ENCODE measurements at places on chromosomes 1 and 21. TPM values are rescaled to one million over a fixed set of nuclear protein-coding genes. Genes with fewer than 3 reads are reported as not detected.

GRCh38 chr1:109931189-109931731 is 20.6 kb downstream of the CSF1 start:
- H3K4me3 ChIP-seq = peak overlapping the region; percentile 13
- no peaks in the 10 kb centered on the region for H3K27me3 ChIP-seq
- H3K4me1 ChIP-seq = no peaks in the 10 kb centered on the region
- peaks cover 12% of the 10 kb centered on the region for H3K36me3 ChIP-seq
- DNase-seq = peak; percentile 95

- no peak overlapping the region for H3K27ac ChIP-seq
- no peak for DNase-seq
- H3K36me3 ChIP-seq = no peaks in the 10 kb centered on the region
- no peaks in the 10 kb centered on the region for H3K27me3 ChIP-seq
- H3K4me3 ChIP-seq = no peak overlapping the region
Observed at GRCh38 chr1:212641956-212642355, 33.4 kb downstream of the ATF3 start.

PALMD gene
- total RNA-seq = not detected

ATAD3C gene
- total RNA-seq = 7.5 TPM

DNA sequence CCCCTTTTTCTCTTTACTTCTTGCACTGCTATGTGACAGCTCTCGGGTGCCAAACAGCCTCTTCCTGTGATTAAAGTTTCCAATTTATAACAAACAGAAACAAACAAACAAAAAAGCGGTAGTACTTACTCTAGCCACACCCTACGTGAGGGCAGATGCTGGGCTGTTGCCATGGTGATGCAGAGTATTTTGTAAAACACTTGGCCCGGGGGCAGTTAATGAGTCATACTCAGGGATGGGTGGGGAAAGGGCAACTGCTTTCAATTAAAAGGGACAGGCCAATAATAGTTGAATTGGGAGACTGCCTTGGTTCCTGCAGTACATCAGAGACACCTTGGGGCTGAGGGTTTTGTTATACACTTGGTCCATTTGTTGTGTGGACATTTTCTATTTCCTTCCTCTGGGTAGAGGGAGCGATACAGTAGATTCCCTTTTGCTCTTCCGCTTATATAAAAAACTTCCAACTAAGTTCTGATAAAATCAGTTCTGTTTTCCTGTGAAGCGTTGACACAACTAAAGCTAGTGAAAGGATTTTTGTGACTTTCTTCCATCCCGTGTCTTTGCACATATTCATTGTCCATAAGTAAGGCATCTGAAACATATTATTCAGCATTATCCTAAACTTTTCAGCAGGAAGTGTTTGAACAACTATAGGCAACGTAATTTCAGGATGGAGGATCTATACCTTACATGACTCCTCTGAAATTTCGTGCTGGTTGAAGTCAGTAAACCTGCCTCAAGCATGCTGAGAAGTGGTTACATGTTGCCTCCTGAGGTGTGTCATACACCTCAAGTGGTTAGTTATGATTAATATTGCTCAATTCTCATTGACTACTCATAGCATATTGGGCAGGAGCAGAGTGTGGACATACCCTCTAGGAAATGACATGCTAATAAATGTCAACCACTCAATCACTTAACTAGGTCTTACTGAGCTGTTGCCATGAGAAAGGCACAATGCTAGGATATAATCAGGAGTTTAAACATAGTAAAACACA is 36.7 kb upstream of the THEM4 start:
- no peaks in the 10 kb centered on the region for H3K36me3 ChIP-seq
- DNase-seq = peak; percentile 87
- H3K27me3 ChIP-seq = no peaks in the 10 kb centered on the region
- no peak overlapping the region for H3K27ac ChIP-seq
- no peaks in the 10 kb centered on the region for H3K4me1 ChIP-seq

- H3K36me3 ChIP-seq = no peaks in the 10 kb centered on the region
- H3K4me1 ChIP-seq = peaks cover 5% of the 10 kb centered on the region
- peak; percentile 95 for DNase-seq
- H3K27ac ChIP-seq = no peak within 1 kb of the TSS
- peaks cover 8% of the 10 kb centered on the region for H3K27me3 ChIP-seq
Observed at GRCh38 chr1:201946224-201946908, at the start of gene LMOD1. TSS of gene LMOD1 (minus strand) at chr1:201946548. CDS start at chr1:201946340, 208 bp downstream.

GRCh38 chr1:17177651-17178050 is 27.3 kb upstream of the PADI1 start:
- DNase-seq = no peak
- H3K4me1 ChIP-seq = no peaks in the 10 kb centered on the region
- H3K27me3 ChIP-seq = no peaks in the 10 kb centered on the region
- H3K4me3 ChIP-seq = no peak overlapping the region

TPTE gene
- not detected for total RNA-seq

DNA sequence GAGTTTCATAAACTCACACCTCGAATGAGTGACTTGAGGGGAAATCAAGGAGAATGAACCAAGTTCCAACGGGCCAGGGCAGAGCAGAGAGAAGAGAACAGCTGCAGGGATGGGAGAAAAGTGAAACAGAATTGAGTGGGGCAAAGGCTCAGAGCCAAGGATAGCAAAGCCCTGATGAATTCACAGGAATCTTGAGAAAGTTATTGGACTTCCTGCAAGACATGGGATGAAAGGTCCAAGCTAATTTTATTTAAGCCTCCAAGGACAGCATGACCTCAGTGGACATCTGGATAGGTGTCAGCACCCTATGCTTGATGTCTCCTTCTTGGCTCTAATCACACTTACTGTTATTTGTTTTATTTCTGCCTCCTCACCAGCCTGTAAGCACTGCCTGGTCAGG is 43.0 kb upstream of the RAVER2 start:
- no peak for DNase-seq
- no peak overlapping the region for H3K27ac ChIP-seq
- peaks cover 4% of the 10 kb centered on the region for H3K4me1 ChIP-seq
- H3K27me3 ChIP-seq = no peaks in the 10 kb centered on the region
- H3K4me3 ChIP-seq = no peak overlapping the region

DNA sequence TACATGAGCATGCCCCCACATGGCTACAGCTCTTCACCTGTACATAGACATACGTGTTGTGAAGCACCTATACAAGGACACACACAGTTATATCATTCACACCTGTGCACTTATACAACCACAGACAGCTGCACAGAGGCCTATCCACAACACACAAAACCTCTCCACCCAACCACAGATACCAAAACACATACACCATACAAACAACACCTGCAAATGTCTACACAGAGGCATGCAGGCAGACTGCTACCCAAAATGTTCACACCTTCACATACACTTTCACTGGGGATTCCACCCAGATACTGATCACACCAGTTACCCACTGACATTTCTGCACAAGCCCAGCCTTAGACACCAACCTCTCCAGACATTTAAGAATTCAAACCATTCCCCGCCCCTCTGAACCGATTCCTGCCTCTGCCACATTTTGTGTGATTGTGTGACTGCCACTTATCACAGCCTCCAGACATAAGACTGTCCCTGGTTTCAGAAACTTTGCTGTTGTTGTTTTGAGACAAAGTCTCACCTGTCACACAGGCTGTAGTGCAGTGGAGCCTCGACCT is 2.0 kb downstream of the C1orf232 start:
- no peak overlapping the region for H3K27ac ChIP-seq
- peaks cover 7% of the 10 kb centered on the region for H3K36me3 ChIP-seq

DNA sequence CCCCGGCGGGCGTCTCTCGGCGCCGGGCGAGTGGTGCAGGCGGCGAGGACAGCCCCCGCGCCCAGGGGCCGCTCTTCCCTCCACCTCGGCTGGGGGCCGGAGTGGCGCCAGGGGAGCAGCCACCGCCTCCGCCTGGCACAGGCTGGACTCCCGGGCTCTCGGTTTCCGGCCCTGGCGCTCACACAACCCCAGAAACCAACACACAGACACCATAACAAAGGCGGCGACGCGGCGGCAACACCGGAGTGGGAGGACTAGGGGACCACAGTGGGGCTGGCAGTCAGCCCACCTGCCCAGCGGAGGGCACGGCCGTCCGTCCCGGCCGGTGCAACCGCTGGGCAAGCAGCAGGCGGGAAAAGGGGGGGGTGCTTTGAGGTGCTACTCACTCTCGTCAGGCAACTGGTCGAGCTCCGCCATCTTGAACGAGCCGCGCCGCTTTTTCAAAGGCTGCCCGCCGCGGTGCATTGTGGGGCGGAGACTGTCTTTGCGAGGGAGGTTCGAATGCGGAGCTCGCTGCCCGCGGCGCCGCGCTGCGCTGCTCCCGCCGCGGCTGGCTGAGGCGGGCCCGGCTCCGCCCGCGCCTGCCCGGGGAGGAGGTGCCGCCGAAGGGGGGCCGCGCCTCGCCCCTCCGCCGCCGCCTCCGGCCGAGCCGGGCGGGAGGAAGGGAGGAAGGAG is at the start of gene LIN9:
LIN9 (minus strand) TSS at position 442 of the 675 bp plus-strand sequence; CDS start at position 417, 25 bp downstream.
- H3K36me3 ChIP-seq = no peaks in the 10 kb centered on the region
- H3K4me1 ChIP-seq = peaks cover 8% of the 10 kb centered on the region
- no peak within 1 kb of the TSS for H3K27ac ChIP-seq

TMEM125 gene
- 19.6 TPM for total RNA-seq

GRCh38 chr1:14929547-14930246 is 223.8 kb upstream of the TMEM51 start:
- no peak overlapping the region for H3K4me3 ChIP-seq
- H3K27ac ChIP-seq = no peak overlapping the region
- H3K4me1 ChIP-seq = no peaks in the 10 kb centered on the region
- no peak for DNase-seq
- peaks cover 15% of the 10 kb centered on the region for H3K27me3 ChIP-seq
